ENCODE measurements at places on chromosomes 7 and 10.

DNA sequence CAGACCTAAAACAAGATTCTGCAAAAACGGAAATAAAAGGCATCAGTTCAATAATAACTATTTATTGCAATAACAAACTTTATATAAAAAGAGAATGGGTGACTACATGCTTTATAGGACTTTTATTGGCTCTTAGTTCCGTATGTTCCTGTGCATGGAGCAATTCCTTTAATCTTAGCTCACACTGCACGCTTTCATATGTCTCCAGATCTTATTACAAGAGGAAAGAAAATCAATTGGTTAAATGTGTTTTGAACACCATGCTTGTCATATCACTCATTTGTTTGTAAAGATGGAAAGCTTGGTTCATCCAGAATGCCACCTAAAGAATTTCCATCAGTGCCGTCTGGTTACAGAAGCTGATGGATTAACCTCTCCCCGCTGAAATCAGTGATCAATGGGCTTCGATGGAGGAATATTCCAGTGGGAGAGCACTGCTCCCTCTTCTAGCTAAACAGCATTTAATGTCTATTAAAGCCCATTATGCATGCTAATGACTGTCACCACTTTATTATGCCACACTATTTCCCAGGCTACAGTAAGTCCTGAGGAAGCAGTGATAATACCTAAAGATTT, 210.3 kb downstream of the GLI3 start:
- no peak for DNase-seq

- DNase-seq, result no peak
These were observed 66.1 kb upstream of the PAX2 start for GRCh38 chr10:100679327-100679726.

GRCh38 chr7:82443036-82443546, 486 bp downstream of the CACNA2D1 start:
- DNase-seq, result no peak

DNA sequence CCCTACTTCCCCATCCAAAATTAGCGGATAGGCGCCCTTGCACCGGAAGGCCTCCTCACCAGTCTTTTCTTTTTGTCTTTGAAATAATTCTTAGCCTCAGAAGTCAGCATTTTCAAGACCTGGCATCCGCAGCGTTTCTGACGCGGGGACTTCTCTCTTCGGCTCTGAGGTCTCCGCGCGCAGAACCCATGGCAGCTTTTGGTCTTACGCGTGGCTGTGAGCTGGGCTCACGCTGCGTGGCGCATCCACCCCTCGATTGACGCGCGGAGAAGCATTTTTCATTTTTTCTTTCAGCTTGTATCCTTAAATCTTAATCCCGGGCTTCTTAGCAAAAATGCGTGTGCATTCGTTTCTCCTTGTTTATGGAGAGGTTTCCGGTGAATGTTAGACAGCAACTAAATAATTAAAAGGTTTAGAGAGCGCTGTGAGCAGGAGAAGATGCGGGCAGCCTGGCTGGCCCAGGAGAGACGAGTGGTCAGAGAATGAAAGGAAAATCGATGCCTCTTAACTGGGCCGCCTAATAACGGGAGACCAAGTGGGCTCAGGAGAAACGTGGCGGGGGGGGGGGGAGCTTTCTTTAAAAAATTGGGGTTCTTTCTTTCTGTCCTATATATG, 2.0 kb upstream of the GATA3 start:
- DNase-seq, result no peak

GRCh38 chr7:132866144-132866531, 215.8 kb downstream of the CHCHD3 start:
- DNase-seq, result no peak

GRCh38 chr7:99733448-99733847, 1.5 kb downstream of the CYP3A7 start:
- no peak for DNase-seq

DNA sequence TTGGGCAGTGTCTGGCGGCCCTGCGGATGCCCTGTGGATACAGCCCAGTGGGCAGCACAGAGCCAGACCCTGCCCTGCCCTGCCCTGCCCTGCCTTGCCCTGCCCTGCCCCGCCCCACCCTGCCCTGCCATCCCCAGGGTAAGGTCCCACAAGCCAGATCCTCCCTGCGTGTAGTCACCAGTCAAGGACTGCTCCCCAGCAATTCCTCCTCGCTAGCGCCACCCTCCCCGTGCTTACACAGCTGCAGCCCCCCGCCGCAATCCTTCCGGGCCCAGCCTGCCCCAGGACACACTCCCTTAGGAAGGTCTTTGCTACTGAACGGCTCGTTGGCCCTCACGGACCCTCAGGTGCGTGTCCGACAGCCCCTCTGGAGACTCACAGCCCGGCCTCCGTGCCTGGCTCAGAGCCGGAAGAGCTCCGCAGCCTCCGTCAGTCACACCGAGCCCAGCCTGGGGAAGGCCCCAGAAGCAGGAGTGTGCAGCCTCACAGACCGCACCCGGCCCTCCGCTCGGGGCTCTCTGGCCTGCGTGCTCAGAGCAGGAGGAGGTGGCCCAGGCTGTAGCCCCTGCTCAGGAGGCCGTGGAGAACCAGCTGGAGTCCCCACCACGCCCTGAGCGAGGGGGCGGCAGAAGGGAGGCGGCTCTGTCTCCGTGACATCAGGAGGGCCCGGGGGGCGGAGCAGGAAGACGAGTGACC, 68.3 kb downstream of the PWWP2B start:
- no peak for DNase-seq

DNA sequence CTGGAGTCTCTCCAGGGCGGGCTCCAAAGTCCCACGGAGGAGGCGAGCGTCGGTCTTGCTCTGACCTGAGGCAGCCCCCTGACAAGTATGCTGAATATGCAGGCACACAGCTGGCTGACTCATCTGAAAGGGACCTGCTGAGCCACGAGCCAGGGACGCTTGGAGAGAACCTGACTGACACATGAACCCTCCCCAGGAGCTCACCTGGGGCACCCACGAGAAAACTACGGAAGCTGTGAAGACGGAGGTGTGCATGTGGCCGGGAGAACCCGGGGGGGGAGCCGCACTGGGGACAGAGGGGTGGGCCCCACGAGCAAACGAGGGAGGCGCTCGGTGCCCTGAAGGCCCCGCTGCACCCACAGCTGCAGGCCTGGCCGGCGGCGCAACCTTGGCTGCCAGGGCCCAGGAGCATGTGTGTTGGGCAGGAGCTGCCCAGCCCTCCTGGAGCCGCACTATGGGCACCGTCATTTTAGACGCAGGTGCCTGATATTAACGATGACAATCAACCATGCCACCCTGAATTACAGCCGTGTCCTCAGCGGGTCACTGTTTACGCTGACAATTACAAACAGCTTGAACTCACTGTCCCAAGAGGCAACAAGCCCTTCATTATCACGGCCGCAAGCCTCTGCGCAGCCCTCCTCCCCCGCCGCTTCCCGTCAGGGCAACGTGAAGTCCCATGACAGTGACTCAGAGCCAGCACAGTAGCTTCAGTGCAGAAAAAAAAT, 64.7 kb downstream of the DIP2C start:
- DNase-seq, result no peak

- no peak for DNase-seq
These were observed 74.2 kb downstream of the FAM107B start for GRCh38 chr10:14700546-14700945.

GRCh38 chr10:132542819-132543218, 5.2 kb downstream of the INPP5A start:
- DNase-seq, result no peak

DNA sequence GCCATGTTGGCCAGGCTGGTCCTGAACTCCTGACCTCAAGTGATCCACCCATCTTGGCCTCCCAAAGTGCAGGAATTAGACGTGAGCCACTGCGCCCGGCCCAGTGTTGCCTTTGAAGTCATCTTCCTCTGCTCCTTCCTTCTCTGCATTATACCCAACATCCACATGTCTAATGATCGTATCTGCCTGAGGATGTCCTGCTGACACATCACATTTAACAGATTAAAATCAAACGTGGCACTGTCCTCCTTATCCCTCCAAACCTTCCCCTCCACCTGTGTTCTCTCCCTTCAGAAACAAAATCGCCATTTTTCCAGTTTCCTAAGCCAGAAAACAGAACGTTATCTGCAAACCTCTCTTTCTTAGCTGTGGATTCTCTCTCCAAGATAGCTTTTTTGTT, 8.4 kb upstream of the SDK1 start:
- no peak for DNase-seq

GRCh38 chr10:34184939-34185386, 630.1 kb downstream of the PARD3 start:
- DNase-seq, result no peak

- no peak for DNase-seq
These were observed 38.1 kb downstream of the TSPAN12 start for GRCh38 chr7:120819861-120820260.

DNA sequence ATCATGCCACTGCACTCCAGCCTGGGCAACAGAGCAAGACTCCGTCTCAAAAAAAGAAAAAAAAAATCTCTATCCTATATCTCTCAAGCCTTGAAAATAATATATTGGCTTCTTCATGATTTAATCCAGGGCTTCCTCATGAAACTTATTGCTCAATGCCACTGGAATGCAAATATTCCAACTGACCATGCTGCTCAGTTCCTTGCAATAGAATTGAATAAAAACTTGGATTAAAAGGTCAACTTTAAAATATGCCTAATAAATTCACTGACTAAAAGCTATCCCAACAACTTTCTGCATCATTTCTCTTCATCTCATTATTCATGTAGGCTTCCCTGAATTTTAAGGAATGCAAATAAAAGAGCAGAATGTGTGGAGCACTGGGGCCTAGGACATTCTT, 42.1 kb upstream of the NOBOX start:
- DNase-seq, result no peak

DNA sequence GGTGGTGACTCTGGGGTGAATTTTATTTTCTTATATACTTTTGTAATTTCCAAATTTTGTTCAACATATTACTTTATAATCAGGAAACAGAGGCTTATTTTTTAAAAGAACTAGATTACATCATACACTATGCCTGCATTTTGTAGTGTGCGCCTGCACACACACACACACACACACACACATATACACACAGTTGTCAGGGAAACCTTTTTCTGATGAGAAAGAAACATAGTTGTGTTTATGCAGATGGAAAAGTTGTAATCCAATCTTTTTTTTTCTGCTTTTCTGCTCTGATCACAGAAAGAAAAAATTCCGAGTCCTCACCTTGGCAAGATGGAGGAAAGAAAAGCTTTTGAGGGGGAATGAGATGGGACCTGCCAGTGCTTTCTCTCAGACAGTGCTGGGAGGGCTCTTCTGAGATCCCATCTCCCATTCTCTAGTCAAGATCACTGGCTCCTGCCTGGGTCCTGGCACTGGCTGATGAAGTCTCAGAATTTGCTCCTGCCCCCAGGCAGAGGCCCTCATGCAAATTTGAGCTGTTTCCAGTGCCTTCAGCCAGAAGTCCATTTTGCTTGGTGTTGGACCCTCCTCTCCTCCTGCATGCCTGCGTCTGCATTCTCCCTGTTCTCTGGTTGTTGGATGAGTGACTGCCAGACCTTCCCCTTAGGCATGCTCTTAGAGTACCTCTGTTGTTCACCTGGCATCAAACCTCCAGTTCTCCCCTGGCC, 59.7 kb downstream of the TLL2 start:
- DNase-seq, result no peak

GRCh38 chr7:129707910-129708499, 96.5 kb downstream of the NRF1 start:
- DNase-seq, result no peak

DNA sequence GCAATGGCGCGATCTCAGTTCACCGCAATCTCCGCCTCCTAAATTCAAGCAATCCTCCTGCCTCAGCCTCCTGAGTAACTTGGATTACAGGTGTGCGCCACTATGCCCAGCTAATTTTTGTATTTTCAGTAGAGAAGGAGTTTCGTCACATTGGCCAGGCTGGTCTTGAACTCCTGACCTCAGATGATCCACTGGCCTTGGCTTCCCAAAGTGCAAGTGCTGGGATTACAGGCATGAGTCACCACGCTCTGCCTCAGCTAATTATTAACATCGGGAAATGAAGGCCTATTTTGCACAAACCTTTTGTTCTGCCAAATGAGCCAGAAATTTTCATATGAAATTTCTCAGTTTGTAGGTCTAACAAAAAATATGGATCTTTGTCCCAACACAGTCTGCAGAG, 106.7 kb upstream of the ODAD2 start:
- no peak for DNase-seq

- DNase-seq, result no peak
These were observed 116.4 kb downstream of the ITGB8 start for GRCh38 chr7:20447021-20447650.

GRCh38 chr7:150406567-150407421, 27.7 kb downstream of the ZNF775 start:
- DNase-seq, result no peak

DNA sequence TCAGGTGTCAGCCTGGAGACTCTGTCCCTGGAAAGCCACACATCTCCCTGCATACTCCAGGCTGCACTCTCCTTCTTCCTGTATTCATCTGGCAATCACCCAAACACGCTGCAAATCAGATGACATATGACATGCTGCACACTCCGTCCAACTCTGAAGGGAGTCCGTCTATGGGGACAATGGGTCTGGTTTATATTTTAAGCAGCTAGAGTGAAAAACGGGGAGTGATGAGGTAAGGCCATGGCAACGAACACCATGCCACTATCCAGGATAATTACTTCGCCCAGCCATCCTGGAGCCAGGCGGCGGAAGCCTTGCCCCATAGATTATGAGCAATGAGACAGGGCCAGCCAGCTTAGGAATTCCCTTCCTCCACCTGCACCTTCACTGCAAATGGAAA, 140.1 kb downstream of the PLXNA4 start:
- DNase-seq, result no peak

- DNase-seq, result no peak
These were observed 578 bp downstream of the CACUL1 start for GRCh38 chr10:118754229-118754555.

DNA sequence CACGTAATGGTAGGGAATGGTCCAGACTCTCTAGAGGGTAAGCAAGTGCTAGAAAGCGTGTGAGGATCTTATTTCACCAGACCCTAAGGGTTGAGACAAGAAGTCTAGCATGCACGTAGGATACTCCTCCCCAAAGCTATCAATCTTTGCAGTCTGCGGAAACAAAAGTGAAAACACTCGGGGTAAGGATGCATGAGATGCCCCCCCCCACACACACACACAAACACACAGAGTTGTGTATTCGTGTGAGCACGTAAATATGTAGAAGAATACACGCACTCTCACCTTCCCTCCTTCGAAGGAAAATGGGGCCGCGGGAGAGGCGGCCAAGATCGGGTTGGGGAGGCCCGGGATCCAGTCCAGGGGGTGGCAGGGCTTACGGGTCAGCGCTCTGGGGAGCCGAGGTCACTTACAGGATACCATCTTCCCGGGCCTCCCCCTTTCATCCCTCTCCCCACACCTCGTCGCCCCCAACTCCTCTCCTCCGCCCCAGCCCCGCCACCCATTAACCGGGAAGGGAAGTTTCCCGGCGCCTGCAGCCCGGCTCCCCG, 455 bp downstream of the CUL2 start:
- no peak for DNase-seq

- DNase-seq, result no peak
These were observed 46.6 kb downstream of the GLCCI1 start for GRCh38 chr7:8015100-8015745.

GRCh38 chr7:15889507-15889906, 203.0 kb upstream of the MEOX2 start:
- DNase-seq, result no peak
